ENCODE measurements at places on chromosomes 2 and 18.

- DNase-seq: no peak
These were observed 12.6 kb upstream of the D2HGDH start for GRCh38 chr2:241721852-241722251.

DNA sequence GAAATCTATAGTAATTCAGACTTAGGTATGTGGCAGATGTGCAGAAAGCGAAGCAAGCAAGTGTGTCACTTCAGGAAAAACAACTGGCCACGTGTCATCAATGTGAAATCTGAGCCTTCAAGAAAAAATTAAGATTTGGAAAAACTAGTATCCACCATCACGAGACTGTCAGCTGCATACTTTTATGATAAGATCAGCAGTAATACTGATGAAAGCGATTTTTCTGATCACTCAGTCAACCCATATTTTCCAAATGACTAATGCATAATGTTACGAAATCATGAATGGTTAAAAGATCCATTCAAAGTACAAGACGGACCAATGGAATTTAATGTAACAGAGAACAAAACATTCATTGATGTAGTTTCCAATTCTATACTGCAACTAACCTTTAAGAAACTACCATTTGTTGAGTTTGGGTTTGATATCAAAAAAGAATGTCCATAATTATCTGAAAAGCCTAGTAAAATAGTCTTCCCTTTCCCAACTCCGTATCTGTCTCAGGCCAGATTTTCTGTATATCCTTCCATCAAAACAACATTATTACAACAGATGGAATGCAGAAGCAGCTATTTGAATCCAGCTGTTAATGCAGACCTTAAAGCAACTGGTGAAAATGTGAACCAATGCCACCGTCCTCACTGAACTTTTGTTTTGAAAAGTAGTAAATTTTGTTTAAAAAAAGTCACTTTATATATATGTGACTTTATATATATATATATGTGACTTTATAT is 17.0 kb upstream of the BCL2 start:
- DNase-seq: no peak

DNA sequence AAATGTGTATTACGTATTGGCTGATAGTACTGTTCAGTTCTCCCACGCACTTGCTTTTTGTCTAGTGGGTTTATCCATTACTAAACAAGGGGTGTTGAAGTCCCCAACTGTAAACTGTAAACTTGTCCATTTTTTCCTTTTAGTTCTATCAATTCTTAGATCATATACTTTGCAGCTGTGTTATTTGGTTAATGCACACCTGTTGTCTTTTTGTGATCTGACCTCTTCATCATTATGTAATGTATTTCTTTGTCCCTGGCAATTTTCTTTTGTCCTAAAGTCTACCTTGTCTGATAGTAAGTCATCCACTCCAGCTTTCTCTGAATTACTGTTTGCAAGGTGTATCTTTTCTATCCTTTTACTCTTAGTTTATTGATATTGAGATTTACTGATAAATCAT is 21.9 kb downstream of the MCEE start:
- no peak for DNase-seq

DNA sequence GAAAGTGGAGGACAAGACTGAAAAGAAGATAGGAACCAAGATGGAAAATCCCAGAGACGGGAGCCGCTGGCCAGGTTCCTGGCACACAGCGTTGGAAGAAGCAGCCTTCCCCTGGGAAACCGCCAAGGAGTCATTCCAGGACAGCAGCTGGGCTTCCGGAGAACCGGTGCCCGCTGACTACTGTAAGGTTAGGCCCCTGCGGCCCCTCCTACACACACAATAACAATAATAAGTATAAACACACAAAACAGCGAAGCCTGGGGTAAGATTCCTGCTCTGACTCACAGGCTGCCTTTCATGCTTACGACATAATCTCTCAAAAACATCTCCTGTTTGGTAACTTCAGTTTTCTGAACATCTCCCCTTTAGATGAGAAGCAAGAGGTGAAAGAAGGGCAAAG is 28.1 kb upstream of the MYCN start:
- DNase-seq: no peak

GRCh38 chr2:215727507-215728503 is 285.5 kb downstream of the MREG start:
- no peak for DNase-seq

DNA sequence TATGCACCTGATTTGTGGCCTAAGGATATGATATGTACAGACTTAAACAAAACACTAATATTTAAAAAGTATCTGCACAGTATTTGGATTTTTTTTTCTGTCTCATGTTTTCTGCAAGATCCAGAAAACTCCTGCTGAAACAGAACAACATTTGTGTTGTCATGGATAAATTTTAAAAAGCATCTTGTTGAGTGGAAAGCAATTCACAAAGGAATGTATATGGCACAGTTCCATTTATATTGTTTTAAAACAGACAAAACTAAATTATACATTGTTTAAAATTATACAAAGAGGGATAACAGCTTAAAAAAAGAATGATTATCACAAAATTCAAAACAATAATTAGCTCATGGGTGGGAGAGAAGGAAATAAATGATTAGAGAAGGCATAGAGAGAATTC is 193.5 kb downstream of the PPP1R1C start:
- DNase-seq: no peak

DNA sequence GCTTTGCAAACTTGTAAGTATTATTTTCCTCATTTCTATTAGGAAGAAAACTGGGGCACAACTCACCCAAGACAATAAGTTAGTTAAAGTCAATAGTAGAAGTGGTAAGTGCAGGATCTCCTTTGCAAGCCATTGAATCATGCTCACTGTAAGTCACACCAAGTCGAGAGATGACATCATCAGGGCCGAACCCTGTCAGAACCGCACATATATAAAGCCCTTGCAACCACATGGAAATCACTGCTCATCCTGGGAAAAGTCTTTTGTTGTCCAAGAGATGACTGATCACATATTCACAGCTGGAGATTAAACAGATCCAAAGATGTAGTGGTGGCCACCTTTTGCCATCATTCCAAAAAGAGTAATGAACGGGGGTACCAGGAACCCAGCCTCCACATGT is 484.8 kb upstream of the ID2 start:
- no peak for DNase-seq

DNA sequence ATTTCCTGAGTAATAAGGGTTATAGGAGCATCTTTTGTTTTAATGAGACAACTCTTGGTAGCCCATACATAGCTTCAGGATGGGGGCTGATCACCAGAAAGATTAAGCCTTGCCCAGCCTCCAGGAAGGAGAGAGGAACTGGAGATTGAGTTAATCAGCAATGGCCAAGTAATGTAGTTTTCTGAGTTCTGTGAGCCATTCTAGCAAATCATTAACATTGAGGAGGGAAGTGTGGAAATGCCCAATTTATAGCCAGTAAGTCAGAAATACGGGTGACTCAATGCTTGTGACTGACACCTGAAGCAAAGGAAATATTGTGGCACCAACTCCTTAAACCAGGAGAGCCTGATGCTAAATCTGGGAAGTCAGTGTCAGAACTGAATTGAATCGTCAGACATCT is 205.1 kb upstream of the SRD5A2 start:
- DNase-seq: no peak

DNA sequence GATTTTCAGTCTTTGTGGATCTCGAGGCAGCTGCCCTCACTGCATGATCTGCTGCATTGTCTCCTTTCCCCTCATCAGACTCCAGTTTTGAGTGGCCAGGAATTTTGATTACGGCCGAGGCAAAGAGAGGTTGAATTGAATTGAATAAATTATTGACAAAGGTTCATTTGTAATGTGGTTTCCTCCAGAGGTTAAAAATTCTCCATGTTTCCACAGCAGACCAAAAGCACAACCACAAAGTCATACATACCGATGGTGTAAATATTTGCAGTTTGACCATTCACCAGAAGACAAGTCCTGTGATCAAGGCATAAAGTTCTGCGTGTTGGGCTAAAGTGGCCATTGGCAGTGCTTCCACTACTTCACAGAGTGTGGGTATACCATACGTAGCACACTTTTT is 343.8 kb upstream of the MYT1L start:
- DNase-seq: no peak

DNA sequence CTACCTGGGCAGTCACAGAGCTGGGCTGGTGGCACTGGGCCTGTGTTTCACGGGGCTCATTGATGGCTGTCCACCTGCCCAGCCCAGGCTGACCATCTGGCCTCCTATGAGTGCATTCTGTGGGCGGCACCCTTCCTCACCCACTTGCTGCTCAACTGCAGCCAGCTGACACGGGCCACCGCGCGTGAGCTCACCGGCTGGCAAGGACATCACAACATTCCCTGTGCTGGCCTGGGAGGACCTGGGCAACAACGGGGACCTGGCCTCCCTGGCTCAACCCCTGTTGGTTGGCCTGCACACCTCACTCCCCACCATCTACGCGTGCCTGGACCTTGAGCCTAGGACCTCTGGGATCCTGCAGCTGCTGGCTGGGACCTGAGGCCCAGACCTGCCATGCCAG is 98.2 kb upstream of the DTNA start:
- no peak for DNase-seq

Measured in neural progenitor cell (in vitro differentiated cells).